Stimulated activated CD8-positive, alpha-beta memory T cell treated with anti-CD3 and anti-CD28 coated beads, Interleukin-12 subunit alpha, Interleukin-12 subunit beta, amount 100 ng/mL, for 1 hour (primary cell): ENCODE measurements at places on chromosomes 6 and 20.

GRCh38 chr6:160167604-160168399 lies 46.2 kb downstream of the SLC22A1 start:
- no peak for DNase-seq

GRCh38 chr20:37245216-37246150 lies 16.1 kb downstream of the GHRH start:
- no peak for DNase-seq

- DNase-seq, result no peak
Observed at GRCh38 chr6:44531442-44532015, 144.0 kb downstream of the CDC5L start.

DNA sequence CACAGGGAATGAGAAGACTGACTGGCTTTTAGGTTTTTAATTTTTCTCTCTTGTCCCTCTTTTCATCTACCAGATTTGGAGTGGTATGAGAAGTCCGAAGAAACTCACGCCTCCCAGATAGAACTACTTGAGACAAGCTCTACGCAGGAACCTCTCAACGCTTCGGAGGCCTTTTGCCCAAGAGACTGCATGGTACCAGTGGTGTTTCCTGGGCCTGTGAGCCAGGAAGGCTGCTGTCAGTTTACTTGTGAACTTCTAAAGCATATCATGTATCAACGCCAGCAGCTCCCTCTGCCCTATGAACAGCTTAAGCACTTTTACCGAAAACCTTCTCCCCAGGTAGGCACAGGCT lies 644 bp downstream of the MAD2L1BP start:
- DNase-seq, result no peak

DNA sequence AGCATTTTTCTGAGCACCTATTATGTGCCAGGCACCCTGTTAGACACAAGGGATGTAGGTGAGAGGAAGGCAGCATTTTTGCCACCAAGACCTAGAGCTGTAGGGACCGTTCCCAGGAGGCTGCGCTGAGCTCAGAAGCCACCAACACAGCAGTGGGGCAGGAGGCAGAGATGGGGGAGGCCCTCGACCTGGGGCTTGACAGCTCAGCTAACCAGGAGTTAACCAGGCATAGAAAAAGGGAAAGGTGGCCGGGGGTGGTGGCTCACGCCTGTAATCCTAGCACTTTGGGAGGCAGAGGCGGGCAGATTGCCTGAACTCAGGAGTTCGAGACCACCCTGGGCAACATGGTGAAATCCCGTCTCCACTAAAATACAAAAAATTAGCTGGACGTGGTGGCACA lies 29.5 kb downstream of the KIF25 start:
- DNase-seq, result no peak

GRCh38 chr6:77245026-77245425 lies 218.3 kb downstream of the HTR1B start:
- DNase-seq, result no peak

GRCh38 chr6:885051-885590 lies 192.2 kb upstream of the EXOC2 start:
- no peak for DNase-seq

- DNase-seq, result no peak
Observed at GRCh38 chr20:63482021-63482587, 9.6 kb upstream of the KCNQ2 start.

- no peak for DNase-seq
Observed at GRCh38 chr6:16993396-16993795, 108.5 kb upstream of the STMND1 start.

DNA sequence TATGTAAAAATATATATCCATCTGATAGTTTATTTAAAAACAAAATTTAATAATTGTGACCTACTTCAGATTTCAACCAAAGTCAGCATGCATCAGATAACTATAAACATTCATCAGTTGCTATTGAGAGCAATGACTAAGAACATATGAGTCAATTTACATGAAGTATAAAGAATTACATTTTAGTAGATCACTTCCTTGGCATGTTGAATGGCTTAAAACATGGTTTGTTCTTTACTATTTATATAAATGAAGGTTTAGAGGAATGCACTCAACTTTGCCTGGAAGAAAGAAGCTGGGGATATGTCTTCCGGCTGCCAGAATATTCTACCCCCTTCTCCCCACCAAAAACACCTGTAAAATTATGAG lies 6.4 kb upstream of the FAM217A start:
- no peak for DNase-seq

DNA sequence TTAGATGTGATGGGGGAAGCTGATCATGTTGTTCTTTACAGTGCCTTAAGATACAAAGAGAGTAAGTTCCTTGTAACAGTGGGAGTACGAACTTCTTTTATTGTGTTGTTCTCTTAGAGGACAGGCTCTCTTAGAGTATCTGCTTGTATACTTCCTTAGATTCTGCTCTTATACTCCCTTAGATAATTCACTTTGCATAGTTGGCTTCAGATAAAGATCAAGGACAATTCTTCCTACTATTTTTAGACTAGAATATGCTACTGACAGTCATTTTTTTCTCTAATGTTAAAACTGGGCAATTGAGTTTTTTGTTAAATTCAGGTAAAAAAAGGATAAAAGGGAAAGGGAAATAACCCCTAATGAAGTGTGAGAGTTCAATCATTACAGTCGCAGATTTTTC lies 138.7 kb downstream of the MYB start:
- DNase-seq, result no peak

DNA sequence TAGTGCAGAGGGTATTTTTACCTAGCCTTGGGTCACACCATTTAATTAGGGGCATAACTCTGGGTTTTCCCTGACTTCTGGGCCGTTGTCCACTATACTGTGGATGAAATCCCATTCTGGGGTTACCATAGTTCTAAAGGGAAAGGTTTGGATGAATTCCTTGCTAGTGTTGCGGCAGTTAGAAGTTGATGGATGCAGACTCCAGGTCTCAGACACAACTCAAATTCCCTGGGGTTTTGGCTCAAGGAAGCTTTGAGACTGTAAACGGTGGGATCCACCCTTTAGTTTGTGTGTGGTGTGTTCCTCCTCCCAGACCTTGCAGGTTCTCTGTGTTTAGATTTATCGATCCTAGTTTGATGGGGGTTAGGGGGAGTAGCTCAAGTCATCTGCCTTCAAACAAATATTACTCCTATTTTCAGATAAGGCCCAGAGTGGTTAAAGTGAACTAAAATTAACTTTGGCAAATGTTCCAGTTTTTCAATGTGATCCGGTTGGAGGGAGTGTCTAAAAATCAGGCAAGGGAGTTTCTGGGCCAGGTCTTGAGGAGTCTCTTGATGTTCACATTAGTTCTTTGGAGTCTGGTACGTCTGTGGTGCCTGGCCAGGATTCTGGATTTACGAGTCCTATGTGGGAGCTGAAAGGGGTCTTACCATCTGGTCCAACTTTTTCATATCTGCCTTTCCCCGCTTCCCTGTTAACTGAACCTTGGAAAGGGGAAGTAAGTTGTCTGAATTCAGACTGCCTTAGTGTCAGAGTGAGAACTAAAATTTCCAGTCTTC lies 1.5 kb downstream of the RALY start:
- DNase-seq, result no peak

DNA sequence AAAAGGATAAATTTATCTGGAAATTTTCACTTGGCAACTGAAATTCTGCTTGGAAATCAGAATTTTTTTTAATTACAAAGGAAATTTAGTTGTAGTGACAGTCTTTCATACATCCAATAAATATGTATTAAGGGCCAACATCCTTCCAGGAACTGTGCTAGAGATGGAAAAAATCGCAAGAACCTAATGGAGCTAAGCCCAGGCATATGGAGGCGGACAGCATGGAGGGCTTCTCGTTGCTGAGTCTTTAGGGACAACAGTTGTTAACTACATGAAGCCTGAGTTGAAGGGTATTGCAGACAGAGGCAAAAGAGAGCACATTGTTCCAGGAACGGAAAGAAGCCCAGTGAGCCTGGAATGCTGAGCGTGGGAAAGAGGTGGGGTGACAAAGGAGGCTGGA lies 208.9 kb downstream of the IBTK start:
- no peak for DNase-seq

DNA sequence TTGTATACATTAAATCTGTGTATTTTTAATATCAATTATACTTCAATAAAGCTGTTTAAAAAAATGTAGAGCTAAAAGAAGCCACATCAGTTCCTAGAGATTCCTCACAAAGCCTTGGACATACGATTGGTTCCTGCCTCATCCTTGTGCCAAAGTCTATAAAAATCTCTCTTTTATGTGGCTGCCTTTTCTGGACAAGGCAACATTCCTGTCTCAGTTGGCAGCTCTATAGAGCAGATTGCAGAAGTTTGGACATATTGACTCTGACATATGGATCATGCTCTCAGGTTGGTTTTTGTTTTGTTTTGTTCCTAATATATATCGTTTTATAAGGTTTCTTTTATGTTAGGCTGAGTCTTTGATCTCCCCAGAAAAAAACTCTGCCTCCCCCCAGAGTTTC lies 148.9 kb downstream of the MAFB start:
- no peak for DNase-seq

- no peak for DNase-seq
Observed at GRCh38 chr6:136312975-136313374, 23.3 kb upstream of the BCLAF1 start.

DNA sequence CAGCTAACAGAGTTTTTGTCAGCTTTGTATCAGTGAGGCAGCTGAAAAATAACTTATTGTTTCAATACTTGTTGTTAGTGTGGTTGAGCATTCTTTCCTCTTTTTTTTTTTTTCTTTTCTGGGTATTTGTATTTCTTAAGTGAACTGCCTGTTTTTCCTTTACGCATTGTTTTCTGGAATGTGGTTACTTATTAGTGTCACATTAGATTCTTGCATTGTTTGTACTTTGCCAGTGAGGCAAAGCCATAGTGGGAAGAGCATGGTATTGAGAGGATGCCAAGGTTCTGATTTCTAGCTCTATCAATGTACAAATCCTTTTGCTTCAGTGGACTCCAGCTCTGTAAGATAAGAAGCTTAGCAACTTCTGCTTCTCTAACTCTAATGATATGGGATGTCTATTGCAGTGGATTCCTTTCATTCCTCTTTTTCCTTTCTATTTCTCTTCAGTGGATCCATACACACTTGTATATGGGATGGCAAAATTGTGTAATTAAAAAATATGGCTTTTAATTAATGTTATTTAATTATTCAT lies 3.9 kb downstream of the CDKAL1 start:
- DNase-seq, result no peak

DNA sequence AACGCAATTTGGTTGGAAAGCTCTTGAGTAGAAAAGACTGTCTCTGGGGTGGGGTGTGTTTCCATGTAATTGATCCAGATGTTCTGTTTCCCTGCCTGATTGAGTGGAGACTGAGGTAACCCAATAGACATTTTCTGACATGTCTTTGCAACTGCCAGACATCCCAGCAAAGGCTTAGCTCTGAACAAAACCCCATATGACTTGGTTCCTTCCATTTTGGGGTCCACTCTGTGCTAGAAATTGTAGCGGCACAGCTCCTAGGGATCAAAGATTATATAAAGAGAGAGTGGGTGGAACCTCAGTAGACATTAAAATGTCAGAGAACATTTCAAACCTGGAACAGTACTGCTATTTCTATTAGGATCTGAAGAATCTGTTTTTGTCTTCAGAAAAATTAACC lies 189.3 kb downstream of the EDN1 start:
- no peak for DNase-seq

GRCh38 chr20:36272547-36273220 lies 33.5 kb upstream of the DLGAP4 start:
- DNase-seq, result no peak

DNA sequence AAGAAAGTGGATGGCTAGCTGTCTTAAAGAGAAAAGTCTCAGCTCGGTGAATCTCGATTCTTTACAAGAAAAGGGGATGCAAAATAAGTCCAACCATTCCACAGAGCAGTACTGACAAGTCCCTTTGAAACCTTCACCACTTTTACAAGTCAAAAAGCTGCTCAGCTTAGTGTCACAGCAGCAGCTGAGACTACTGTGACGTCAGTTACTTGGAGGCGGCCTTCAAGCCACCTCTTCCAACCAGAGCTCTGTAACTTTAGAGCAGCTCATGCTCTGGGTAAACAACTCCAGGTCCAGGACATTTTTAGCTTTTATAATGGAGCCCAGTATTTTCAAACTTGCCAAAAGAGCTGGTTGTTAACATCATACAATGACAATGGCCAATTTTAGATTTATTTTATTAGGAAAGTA lies at the start of gene KIAA0408:
KIAA0408 (minus strand) TSS at position 159 of the 411 bp plus-strand sequence. CDS start 5,408 bp downstream, outside the sequence.
- no peak for DNase-seq

- DNase-seq, result no peak
Observed at GRCh38 chr20:11651138-11651537, 266.6 kb upstream of the BTBD3 start.

DNA sequence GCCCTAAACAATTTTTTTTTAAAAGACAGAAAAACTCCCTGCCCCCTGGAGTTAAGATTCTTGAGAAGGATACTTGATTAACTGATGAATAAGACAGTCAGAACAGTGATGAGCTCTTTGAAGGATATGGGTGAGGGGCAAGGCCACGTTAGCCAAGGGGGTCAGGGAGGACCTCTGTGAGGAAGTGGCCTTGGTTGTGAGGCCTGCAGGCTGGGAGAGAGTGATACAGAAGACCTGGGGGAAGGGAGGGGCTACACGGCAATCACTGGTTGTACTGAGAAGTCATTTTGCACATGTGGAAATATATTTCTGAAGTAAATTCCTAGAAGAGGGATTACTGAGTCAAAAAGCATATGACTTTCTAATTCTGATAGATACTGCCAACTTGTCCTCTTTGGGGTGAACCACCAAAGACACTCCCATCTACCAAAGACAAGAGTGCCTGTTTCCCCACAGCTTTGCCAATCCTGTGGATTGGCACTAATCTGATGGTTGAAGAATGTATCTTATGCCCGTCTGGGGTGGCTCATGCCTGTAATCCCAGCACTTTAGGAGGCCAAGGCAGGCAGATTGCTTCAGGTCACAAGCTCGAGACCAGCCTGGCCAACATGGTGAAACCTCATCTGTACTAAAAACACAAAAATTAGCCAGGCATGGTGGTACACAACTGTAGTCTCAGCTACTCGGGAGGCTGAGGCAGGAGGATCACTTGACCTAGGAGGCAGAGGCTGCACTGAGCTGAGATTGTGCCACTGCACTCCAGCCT lies 22.3 kb upstream of the BCAS4 start:
- no peak for DNase-seq

- DNase-seq, result no peak
Observed at GRCh38 chr6:167445568-167445967, 120.7 kb downstream of the TTLL2 start.

GRCh38 chr6:132495604-132496079 lies 17.3 kb downstream of the STX7 start:
- DNase-seq, result no peak

GRCh38 chr6:46293641-46294316 lies 123.0 kb upstream of the ENPP5 start:
- DNase-seq, result no peak

GRCh38 chr20:21874921-21875320 lies 169.5 kb downstream of the PAX1 start:
- DNase-seq, result no peak

DNA sequence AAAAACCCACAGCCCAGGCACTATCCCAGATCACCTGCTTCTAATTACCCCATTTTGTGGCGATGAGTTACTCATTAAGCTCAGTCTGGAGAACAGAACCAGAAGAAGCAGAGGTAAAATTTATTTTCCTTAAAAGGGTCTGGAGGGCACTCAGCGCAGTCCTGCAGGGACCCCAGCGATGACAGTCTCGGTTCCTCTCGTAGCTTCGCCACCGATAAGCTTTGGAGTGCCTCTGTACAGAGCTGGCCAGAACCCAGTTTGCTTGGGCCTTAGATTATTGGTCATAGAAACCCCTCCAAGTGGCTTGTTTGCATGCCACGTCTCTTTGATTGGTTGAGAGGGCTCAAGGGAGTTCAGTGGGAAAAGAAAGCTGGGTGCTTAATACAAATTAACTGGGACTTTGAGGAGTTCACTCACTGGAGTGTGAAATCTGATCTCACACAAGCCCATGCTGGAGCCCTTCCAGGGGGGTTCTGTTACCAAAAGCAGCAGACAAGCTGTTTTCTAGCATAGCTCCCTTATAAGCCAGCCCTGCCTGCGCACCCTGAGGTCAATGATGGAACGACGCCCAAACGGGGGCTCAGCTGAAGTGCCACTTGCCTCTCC lies 158.5 kb upstream of the ARID1B start:
- DNase-seq, result no peak
